ENCODE measurements at places on chromosomes 7 and 10.
A peak's percentile ranks its signal among the peaks of the same experiment; 100 is the strongest.

DNA sequence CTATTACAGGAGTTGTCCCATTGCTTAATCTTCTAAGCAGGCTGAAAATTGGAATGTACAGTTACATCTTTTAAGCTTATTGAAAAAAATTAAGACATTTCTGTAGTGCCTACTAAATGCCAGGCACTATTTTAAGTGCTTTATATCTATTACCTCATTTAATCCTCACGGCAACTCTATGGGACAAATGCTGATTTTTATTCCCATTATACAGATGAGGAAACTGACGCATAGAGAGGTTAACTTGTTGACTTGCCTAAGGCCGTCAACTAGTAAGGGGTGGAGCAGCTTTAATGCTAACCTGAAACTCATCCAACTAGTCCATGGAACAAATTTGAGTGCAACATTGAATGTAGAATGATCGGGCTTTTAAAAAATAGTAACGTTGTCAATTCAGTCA is 2.5 kb downstream of the ZKSCAN1 start:
- no peak for DNase-seq

GRCh38 chr10:125976960-125977605 is 80.7 kb downstream of the FANK1 start:
- DNase-seq: no peak

DNA sequence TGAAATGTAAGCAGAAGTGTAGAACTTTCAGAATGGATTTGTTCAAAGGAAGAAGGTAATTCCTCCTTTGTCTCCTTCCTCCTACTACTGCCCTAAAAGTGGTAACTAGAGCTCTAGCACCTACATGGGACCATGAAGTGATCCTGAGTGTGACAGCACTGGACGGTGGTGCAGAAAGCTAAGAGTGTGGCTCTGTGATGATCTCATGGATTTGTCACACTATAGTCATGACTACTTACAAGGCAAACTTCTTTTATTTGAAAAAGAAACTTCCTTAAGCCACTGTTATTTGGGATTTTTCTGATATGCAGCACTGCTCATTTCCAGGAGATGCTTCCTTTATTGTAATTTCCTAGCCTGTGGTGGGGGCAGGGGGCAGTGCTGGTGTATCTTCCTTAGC is 5.8 kb upstream of the FHIP2A start:
- DNase-seq: no peak

DNA sequence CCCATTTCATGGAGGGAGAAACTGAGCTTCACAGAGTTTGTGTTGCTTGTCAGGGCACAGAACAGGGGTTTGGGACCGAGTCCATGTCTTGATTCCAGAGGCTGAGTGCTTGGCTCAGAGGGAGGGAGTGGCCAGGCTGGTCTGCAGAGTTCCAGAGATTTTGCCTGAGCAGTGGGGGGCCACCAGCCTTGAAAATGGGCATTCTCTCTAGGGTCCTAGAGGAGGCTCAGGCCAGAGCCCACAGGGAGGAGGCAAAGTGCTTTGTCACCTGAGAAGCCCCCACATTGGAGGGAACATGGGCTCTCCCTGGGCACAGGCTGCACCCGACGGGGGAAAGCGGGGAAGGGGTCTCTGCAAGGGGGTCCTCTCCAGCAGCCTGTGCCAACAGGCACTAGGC is 51.5 kb downstream of the DOCK1 start:
- DNase-seq: no peak

GRCh38 chr7:1210321-1210978 is 22.2 kb upstream of the UNCX start:
- no peak for DNase-seq

- DNase-seq: no peak
These were observed 8.4 kb upstream of the LYZL2 start for GRCh38 chr10:30637881-30638467.

- DNase-seq: no peak
These were observed 8.7 kb downstream of the VIPR2 start for GRCh38 chr7:159136013-159136412.

- no peak for DNase-seq
These were observed 22.6 kb upstream of the CNPY1 start for GRCh38 chr7:155568842-155569494.

DNA sequence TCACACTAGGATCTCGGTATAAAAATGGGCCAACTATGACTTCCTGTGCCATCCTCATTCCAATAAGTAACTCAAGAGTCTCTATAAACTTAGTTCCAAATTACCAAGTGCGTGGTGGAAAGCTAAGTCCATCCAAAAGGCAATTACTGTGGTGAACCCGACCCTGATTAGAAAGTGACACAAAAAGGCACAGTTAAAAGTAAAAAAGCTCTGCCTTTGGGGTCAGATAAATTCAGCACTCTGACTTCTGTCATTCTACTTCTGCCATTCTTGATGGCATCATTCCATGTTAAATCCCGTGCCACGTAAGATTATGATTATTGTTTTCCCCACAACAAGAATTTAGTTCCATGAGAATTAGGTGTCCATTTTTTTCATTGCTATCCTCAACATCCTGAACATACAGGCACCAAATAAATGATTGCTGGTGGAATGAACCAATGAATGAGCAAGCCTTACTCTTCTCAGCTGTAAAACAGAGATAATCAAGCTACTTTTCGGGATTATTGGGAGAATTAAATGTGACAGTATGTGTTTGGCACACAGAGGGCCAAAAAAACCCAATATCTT is 877 bp downstream of the NCOA4 start:
- no peak for DNase-seq

DNA sequence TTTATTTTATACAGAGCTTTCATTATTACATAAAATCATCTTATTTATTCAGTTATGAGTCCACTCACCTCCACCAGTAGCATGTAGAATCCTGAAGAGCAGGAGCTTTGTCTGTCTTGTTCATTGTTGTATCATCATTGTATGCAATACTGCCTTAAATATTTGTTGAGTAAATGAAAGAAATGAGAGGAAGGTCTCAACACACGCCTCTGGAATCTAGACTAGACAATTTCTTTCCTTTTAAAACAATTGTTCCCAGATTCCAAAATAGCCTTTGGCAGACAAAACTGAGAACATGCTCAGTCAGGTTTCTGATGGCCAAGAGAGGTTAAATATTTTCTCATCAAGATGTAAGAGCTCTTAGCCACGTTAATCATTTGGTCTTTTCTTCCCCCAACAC is 173.1 kb upstream of the AGR3 start:
- no peak for DNase-seq

GRCh38 chr7:82443036-82443546 is 486 bp downstream of the CACNA2D1 start:
- DNase-seq: no peak

DNA sequence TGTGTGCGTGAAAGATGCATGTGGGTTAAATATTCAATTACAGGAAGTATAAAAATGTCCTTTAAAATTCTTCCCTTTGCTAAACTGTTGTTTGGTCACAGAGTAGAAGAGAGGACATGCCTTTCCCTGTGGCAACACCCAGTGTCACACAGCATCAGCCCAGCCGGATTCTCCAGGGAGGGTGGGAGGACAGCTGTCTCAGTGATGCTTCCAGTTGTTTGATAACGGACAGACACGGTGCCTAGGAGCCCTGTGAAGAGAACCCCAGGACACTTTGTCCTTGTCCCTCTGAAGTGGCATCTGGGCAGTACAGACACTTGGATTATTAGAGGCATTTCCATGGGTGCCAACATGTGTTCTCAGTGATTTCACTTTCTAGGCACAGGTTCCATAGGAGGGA is 306.6 kb upstream of the LRGUK start:
- no peak for DNase-seq

GRCh38 chr10:9635691-9636090 is 1382.0 kb upstream of the CELF2 start:
- DNase-seq: no peak

DNA sequence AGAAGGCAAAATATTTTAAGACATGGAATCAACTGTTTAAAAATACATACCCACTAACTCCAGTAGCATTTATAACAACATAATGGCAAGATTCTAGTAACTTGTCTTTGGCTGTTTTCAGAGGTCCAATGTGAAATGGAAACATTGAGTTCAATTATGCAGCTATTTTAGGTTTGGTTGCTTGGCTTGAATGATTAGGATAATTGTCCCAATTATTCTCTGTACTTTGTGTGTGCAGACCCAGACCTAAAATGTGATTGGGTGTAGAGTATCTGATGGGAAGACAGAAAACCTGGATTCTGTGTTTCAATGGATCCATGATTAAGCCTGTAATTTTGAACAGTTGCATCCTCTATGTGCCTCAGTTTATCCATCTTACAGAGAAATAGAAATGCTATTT is 392.7 kb upstream of the NFE2L3 start:
- no peak for DNase-seq

DNA sequence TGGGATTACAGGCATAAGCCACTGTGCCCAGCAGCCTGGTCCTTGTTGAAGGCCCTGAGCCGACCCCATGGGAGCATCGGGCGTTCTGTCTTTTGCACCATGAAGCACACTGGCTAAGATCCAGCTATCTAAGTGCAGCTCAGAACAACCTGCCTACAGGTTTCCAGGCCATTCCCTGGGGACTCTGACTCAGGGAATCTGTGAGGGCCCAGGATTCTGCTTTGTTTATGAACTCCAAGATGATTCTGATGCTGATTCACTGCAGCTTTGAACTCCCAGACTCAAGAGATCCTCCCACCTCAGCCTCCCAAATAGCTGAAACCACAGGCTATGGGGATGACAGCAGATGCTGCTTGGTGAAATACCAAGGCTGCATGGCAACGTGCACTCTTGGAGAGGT is 30.2 kb downstream of the NPTX2 start:
- DNase-seq: no peak

DNA sequence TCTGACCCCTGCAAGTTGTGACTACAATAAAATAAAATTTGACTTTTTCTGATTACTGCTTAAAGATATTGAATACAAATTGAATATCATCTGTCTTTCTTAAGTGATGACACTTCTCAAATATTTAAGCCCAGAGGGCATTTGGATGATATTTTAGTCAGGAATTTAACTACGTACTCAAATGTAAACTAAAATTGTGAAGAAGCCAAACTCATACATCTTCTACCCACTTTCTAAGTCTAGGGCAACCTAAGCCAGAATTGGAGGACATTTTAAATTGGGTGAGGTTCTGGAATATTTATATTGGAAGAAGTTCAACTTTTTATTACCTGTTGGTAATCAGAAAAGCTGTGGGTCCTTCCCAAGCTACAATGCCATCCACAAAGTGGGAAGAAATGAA is 149.1 kb upstream of the WDR11 start:
- no peak for DNase-seq

DNA sequence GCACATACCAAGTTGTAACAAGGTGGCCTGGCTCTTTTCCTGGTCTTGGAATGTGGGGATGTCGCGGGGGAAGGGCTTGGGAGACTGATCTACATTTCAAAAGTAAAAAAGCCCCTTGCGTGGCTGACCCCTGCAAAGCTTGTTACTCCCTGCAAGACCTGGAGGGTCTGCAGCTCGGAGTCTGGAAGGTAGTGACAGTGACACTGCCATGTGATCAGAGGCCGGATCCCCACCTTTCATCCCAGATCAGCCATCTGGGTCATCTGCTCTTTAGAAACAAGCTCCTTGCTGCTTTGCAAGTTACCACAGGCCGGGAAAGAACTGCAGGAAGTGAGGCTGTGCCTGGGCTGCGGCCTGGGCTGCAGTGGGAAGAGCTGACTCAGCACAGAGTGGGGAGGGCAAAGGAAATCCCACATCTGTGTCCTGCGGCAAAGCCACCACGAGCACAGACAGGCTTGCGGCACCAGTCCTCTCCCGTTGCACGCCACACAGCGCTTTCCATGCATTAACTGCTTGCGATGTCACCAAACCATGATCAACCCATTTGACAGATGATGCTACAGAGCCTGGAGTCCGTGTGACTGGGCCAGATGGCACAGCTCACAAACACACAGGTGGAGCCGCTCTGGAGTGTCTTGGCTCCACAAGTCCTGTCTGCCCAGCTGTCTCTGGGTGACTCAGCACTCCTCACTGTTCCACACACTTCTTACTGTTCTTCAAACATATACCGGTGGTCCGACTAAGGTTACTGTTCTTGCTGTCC is 97.7 kb downstream of the SH3PXD2A start:
- peak; percentile 83 for DNase-seq

- DNase-seq: no peak
These were observed 84.1 kb downstream of the SNX10 start for GRCh38 chr7:26375726-26376174.

DNA sequence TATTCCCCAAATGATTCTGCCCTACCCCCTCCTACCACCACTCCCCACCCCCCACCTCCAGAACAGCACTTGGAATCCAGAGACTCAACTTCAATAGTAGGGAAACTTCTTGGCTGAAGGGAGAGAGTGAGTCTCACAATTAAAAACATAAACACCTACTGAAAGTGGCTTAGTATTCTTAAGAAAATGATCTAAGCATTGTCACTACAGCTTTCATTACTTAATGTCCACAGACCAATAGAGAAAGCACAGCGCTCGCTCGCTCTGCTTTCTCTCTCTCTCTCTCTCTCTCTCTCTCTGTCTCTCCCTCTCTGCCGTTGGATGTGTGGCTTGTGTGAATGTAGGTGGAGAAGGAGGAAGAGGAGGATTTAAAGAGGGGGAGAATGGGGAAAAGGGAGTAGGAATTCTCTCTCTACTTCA is 1.5 kb upstream of the SEMA3A start:
- no peak for DNase-seq

DNA sequence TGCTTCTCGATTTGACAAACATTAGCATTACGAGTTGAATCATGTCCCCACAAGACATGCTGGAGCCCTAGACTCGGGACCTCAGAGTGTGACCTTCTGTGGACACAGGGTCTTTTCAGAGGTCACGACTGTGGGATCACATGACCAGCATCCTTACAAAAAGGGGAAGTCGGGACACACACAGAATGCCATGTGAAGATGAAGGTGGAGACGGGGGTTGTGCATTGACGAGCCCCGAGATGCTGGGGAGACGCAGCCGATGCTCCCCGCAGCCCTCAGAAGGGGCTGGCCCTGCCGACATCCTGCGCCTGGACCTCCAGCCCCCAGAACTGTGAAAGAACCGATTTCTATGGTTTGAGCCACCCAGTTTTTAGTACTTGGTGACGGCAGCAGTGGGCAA is 7.5 kb downstream of the ZFAND2A start:
- peak; percentile 19 for DNase-seq

GRCh38 chr10:100518761-100519241 is 860 bp downstream of the SEC31B start:
- no peak for DNase-seq

DNA sequence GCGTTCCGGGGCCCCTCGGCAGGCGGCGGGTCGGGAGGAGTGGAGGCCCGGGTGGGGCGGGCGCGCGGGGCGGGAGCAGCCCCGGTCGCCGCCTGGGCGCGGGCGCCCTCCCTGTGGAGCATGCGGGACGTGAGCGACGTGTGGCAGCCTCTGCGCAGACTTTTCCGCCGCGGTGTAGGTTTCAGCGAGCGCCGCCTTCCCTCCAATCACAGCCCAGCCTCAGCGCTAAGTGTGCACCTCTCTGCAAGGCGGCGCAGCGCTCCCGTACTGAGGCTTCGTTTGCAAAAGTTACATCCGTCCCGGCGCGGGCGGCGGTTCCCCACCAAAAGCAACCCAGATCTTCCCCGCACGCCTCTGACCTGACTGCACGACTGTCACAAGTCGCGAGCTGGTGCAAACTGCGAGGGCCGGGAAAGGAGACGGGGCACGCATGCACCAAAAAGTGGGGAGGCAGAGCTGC is 1.2 kb upstream of the PFKFB3 start:
- peak; percentile 85 for DNase-seq

GRCh38 chr7:71430246-71430645 is 298.3 kb downstream of the GALNT17 start:
- no peak for DNase-seq

Data from cardiac septum (tissue), 1 donor.